ENCODE measurements at places on chromosomes 3 and 15. TPM values are rescaled to one million over a fixed set of nuclear protein-coding genes. Genes with fewer than 3 reads are reported as not detected.

Gene AHSG
- total RNA-seq = 0.11 TPM

Gene GRIP2
- 1.6 TPM for total RNA-seq

Gene PROK2
- not detected for total RNA-seq

Gene SPRED1
- total RNA-seq = 36.3 TPM

Gene FMN1
- total RNA-seq = 3.4 TPM

Gene LRRC3B
- not detected for total RNA-seq

Gene DLL4
- 0.11 TPM for total RNA-seq

Gene OR5H2
- total RNA-seq = not detected

Gene SMCO1
- not detected for total RNA-seq

Gene GAP43
- 0.39 TPM for total RNA-seq

Gene CCR3
- total RNA-seq = 0.13 TPM

Gene DUT
- 80.5 TPM for total RNA-seq

Gene ILDR1
- not detected for total RNA-seq

Gene ADIPOQ
- not detected for total RNA-seq

Gene CCR8
- total RNA-seq = not detected

Gene CLCN2
- 3.1 TPM for total RNA-seq

Gene GLDN
- total RNA-seq = 56.1 TPM

Gene MKRN2OS
- total RNA-seq = not detected

Gene RARRES1
- total RNA-seq = 6.7 TPM

Gene PRSS50
- total RNA-seq = under 0.01 TPM

All from articular chondrocyte of knee joint (primary cell).